CD8-positive, alpha-beta memory T cell (primary cell): ENCODE measurements at places on chromosomes 7 and 10. TPM values are rescaled to one million over a fixed set of nuclear protein-coding genes. Genes with fewer than 3 reads are reported as not detected.

RNLS gene
- 4.6 TPM for total RNA-seq

CTAGE8 gene
- 0.58 TPM for total RNA-seq

SH3PXD2A gene
- 8.0 TPM for total RNA-seq

RPEL1 gene
- total RNA-seq = not detected

DNA sequence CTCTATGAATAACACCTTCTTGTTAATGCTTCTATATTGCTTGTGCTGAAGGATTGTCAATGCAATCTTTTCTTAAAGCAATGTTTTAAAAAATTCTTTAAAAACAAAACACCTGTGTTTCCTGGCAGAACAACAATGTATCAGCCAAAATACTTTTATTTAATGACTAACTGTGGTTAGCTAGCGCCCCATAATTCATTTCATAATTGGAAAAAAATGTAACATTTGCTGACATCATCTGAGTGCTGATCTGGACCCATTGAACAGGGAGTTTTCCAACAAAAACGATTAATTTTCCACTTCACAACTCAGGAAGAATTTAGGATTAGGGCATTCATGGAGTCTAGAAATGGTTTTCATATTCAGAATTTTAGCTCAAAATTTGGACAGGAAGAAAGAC lies 137.6 kb upstream of the CDK6 start:
- no peak overlapping the region for H3K4me3 ChIP-seq
- H3K27me3 ChIP-seq = no peaks in the 10 kb centered on the region
- H3K27ac ChIP-seq = no peak overlapping the region
- H3K36me3 ChIP-seq = no peaks in the 10 kb centered on the region
- no peak for DNase-seq

- H3K36me3 ChIP-seq = no peaks in the 10 kb centered on the region
- peaks cover 6% of the 10 kb centered on the region for H3K27me3 ChIP-seq
- no peaks in the 10 kb centered on the region for H3K4me1 ChIP-seq
- no peak overlapping the region for H3K27ac ChIP-seq
- no peak overlapping the region for H3K4me3 ChIP-seq
- no peak for DNase-seq
Measured at GRCh38 chr10:87670586-87670985, 10.9 kb downstream of the PAPSS2 start.

DNA sequence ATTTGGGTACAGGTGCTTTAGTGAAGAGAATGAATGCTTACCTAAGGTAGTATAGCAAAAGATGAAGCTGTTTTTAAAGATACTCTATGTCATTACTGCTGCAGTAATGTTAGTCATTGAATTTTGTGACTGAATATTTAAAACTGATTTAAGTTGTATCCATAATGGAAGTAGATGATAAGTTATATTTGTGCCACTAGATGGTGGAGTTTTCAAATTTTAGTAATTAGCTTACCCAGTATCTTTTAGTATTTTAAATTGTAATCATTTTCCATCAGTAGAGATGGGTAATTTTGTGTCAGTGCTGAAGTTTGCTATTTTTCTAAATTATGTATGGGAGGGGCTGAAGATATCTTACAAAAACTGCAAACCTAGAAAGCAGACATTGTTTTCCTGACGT lies 25.2 kb downstream of the HBP1 start:
- H3K4me3 ChIP-seq = no peak overlapping the region
- H3K4me1 ChIP-seq = no peaks in the 10 kb centered on the region
- peaks cover 62% of the 10 kb centered on the region for H3K36me3 ChIP-seq

GRCh38 chr10:30349967-30350735 lies 1.1 kb upstream of the MTPAP start:
- no peak overlapping the region for H3K4me3 ChIP-seq
- H3K27me3 ChIP-seq = no peaks in the 10 kb centered on the region
- H3K4me1 ChIP-seq = peaks cover 35% of the 10 kb centered on the region
- no peak for DNase-seq
- H3K27ac ChIP-seq = no peak overlapping the region

DNA sequence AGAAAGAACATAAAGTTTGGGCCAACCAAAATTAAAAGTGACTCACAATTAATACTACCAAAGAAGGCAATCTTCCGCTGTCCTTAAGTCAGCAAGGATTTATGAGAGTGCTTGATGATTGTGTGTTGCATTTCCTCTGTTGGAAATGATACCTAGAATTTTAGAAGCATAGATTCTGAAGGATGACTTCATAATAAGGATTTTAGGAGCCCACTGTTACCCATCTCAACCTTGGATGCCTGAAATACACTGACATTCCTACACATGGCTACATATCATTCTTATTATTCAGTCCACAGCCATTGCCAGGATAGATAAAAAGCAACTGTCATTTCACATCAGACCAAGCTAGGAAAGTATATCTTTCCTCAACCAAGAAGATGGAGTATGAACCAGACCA lies 823.8 kb downstream of the LRMDA start:
- no peak for DNase-seq
- H3K4me3 ChIP-seq = no peak overlapping the region
- H3K4me1 ChIP-seq = no peaks in the 10 kb centered on the region
- H3K27ac ChIP-seq = no peak overlapping the region

DNA sequence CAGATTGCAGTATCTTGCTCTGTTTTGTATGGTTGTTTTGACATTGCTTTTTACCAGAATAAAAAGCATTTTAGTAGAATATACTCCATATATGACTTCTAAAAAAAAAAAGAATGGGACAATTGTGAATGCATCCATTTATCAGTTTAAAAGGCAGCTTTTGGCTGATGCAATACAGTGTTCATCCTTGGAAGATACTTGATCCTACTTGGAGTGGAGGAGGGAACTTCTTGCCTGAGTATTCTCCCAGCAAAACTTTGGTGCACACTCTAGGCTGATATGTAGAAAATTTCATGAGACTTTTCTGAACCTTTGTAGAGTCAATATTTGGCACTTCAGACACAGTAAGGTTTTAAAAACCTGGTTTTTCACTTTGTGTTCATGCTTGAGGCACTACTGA lies 40.2 kb downstream of the WDR11 start:
- H3K27me3 ChIP-seq = no peaks in the 10 kb centered on the region
- H3K4me1 ChIP-seq = no peaks in the 10 kb centered on the region
- DNase-seq = no peak
- H3K4me3 ChIP-seq = no peak overlapping the region
- no peak overlapping the region for H3K27ac ChIP-seq

- no peak overlapping the region for H3K4me3 ChIP-seq
- no peaks in the 10 kb centered on the region for H3K27me3 ChIP-seq
- H3K4me1 ChIP-seq = peaks cover 7% of the 10 kb centered on the region
- no peak for DNase-seq
- H3K27ac ChIP-seq = no peak overlapping the region
Measured at GRCh38 chr10:116784035-116784434, 41.7 kb upstream of the HSPA12A start.

- H3K36me3 ChIP-seq = no peaks in the 10 kb centered on the region
- no peak for DNase-seq
- H3K27me3 ChIP-seq = no peaks in the 10 kb centered on the region
- no peak overlapping the region for H3K27ac ChIP-seq
- H3K4me3 ChIP-seq = no peak overlapping the region
Measured at GRCh38 chr10:103842605-103843004, 12.8 kb downstream of the SH3PXD2A start.

DNA sequence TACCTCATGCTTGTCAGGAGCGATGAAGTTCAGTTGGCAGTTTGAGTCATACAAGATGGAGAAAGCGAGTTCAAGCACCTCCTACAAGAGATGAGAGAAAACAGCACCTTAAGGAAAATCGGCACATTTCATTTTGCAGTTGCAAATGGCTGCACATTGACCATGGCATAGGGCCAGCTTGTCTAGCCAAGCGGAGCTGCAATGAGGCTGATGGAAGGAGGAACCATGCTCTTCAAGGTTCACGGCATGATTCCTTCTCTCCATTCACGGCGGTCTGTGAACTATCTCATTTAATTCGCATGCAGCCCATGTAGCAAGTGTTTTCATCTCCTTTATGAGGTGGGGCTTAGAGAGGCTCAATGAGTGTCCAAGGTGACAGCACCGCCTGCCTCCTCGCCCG lies 137.4 kb upstream of the AOAH start:
- H3K27me3 ChIP-seq = no peaks in the 10 kb centered on the region
- H3K36me3 ChIP-seq = no peaks in the 10 kb centered on the region
- no peak overlapping the region for H3K27ac ChIP-seq
- DNase-seq = no peak
- H3K4me1 ChIP-seq = peaks cover 25% of the 10 kb centered on the region
- no peak overlapping the region for H3K4me3 ChIP-seq

- no peak for DNase-seq
- no peaks in the 10 kb centered on the region for H3K4me1 ChIP-seq
- H3K27me3 ChIP-seq = no peaks in the 10 kb centered on the region
- H3K36me3 ChIP-seq = no peaks in the 10 kb centered on the region
- H3K27ac ChIP-seq = no peak overlapping the region
Measured at GRCh38 chr10:86594535-86594934, 59.8 kb upstream of the OPN4 start.

DNA sequence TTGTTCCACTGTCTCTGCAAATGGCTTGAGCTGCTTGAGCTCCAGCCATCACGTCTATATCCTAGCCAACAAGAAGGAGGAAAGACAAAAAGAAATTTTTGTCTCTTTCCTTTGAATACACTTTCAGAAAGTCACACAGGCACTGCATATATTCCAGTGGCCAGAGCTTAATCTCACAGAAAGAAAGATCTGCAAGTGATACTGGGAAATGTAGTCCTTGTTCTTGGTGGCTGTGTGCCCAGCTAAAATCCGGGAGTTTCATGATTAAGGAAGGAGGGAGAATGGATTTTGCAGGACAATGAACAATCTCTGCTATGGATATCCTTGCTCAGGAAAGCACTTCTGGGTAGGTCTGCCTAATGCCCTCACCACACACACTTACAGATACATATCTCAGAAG lies 19.5 kb upstream of the DLG5 start:
- H3K27me3 ChIP-seq = no peaks in the 10 kb centered on the region
- no peaks in the 10 kb centered on the region for H3K4me1 ChIP-seq
- H3K4me3 ChIP-seq = no peak overlapping the region
- H3K36me3 ChIP-seq = no peaks in the 10 kb centered on the region
- no peak for DNase-seq

GRCh38 chr10:13110908-13111307 lies 10.9 kb downstream of the OPTN start:
- no peak for DNase-seq
- peaks cover 18% of the 10 kb centered on the region for H3K36me3 ChIP-seq
- no peaks in the 10 kb centered on the region for H3K27me3 ChIP-seq
- H3K4me3 ChIP-seq = no peak overlapping the region
- H3K4me1 ChIP-seq = peaks cover 38% of the 10 kb centered on the region
- no peak overlapping the region for H3K27ac ChIP-seq

GRCh38 chr7:70063371-70063770 lies 465.1 kb downstream of the AUTS2 start:
- DNase-seq = no peak
- no peak overlapping the region for H3K27ac ChIP-seq
- H3K4me1 ChIP-seq = no peaks in the 10 kb centered on the region
- no peaks in the 10 kb centered on the region for H3K36me3 ChIP-seq
- no peak overlapping the region for H3K4me3 ChIP-seq
- H3K27me3 ChIP-seq = no peaks in the 10 kb centered on the region

DNA sequence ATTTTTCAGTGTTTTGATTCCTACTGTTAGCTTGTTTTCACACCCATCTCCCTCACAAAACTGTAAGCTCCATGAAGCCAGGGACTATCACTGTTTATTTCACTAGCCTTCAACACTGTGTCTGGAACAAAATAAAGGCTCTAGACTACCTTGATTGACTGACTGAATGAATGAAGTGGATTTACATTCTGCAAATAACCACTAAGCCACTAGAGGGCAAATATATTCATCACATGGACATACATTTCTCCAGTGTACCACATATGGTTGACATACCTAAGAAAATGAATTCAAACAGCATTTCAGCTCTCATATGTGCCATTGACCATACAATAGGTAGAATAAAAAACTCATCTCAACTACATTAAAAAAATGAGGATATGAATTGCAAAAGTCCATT lies 185.9 kb downstream of the RAB11FIP2 start:
- no peaks in the 10 kb centered on the region for H3K4me1 ChIP-seq
- no peak overlapping the region for H3K4me3 ChIP-seq
- no peak overlapping the region for H3K27ac ChIP-seq
- no peaks in the 10 kb centered on the region for H3K27me3 ChIP-seq
- DNase-seq = no peak

DNA sequence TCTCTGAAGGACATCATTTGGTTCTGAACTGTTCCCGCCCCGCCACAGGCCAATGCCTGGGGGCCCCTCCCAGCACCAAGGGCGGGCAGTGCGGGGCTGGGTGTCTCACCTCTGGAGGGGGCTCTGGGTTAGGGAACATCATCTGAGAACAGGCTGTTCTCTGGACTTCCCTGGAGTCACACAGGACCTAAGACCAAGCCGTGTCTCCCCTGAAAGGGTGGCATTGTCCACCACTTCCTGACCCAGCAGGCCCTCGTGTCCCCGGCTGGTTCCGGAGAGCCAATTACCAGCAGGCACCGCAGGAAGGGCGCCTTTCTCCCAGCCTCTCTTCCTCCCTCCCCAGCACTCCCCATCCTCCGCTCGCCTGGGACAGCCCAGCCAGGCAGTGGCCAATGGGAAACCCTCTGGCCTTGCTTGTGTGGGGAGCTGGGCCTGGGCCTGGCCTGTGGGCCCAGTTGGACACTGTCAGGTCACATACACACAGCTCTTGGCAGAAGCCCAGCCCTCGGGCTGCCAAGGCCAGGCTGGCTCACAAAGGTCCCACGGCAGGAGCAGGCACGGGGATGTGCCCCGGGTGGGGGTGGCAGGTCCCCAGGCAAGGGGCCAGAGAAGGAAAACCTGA lies 119.5 kb downstream of the SPDYE5 start:
- no peak overlapping the region for H3K4me3 ChIP-seq
- no peaks in the 10 kb centered on the region for H3K36me3 ChIP-seq
- no peaks in the 10 kb centered on the region for H3K27me3 ChIP-seq
- no peak for DNase-seq
- H3K4me1 ChIP-seq = no peaks in the 10 kb centered on the region

DNA sequence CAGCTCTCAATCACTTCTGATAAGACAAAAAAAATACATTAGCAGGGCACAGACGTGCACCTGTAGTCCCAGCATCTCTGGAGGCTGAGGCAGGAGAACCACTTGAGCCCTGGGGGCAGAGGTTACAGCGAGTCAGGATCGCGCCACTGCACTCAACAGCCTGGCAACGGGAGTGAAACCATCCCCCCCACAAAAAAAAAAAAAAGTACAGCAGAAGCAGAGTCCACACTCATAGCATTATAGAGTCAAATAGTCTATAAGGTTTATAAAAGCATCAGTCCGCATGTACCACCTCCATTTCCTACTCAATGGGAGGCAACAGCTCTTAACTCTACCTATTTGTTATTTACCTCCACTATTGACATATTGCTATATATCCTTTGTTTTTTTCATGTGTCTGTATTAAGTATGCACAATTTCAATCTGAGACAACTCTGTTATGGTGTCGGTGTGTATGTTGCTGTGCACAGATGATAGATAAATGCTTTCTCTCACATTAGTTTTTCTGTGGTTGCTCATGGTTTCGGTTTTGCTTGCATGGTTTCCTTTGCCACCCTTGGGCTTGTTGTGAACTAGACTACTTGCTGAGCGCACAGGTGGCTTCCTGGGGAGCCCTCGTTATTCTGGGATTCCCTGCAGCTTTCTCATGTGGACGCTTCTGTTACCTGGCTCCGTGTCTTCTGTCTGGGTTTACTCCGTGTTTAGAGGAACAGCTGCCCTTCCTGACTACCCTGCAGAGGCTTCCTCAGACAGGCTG lies 40.4 kb downstream of the PROSER2 start:
- H3K27me3 ChIP-seq = no peaks in the 10 kb centered on the region
- peak; percentile 48 for DNase-seq
- H3K36me3 ChIP-seq = no peaks in the 10 kb centered on the region
- H3K4me3 ChIP-seq = peak overlapping the region; percentile 7
- H3K27ac ChIP-seq = peak overlapping the region; percentile 3
- peaks cover 24% of the 10 kb centered on the region for H3K4me1 ChIP-seq
